ENCODE measurements at places on chromosomes 5 and 9.

DNA sequence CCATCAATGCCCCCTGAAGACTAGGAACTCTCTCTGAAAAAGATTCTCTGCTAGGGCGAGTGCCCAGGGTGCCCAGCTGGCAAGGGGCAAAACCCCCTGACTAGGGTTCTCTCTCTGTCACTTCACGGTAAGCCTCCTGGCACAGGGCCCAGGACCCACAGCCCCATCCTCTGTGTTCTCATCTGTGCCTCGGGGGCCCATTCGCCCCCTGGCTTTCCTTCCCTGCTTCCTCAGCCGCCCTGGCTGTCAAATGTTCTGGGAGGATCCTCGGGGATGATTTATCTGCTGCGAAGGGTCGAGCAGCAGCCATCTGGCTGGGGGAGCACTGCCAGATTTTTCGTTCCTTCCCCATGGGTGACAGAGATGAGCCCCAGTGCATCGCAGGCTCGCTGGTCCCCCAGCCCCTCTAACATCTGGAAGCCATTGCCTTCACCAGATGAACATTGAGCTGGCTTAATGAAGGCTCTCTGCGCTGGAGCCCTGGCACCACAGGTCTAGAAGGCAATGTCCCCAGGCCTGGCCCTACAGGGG, 24.2 kb downstream of the HMCN2 start:
- DNase-seq, result no peak

GRCh38 chr9:132006677-132007370, 72.8 kb downstream of the MED27 start:
- DNase-seq, result peak; percentile 76

GRCh38 chr9:114372921-114373448, 14.8 kb downstream of the AKNA start:
- no peak for DNase-seq

DNA sequence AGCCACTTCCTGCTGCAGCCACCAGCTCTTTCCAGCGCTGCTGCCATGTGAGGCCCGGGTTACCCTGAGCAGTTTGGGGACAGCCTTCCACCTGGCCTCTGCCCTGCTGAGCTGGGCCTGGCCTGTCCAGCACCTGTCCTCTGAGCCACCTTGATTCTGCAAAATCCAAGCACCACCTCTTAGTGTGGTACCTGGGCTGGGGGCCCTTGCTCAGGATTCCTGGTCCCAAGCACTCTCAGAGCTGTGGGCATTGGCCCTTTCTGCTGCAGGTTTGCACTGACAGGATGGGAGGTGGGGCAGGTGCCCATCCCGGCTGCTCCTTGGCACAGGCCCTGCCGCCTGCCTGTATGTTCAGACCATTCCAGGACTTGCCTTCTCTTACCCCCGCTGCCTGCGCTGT, 309.2 kb upstream of the IRX4 start:
- DNase-seq, result no peak

- no peak for DNase-seq
Measured at GRCh38 chr9:117987945-117988344, 283.7 kb downstream of the TLR4 start.

- DNase-seq, result no peak
Measured at GRCh38 chr9:37287317-37287716, 135.2 kb upstream of the GRHPR start.

DNA sequence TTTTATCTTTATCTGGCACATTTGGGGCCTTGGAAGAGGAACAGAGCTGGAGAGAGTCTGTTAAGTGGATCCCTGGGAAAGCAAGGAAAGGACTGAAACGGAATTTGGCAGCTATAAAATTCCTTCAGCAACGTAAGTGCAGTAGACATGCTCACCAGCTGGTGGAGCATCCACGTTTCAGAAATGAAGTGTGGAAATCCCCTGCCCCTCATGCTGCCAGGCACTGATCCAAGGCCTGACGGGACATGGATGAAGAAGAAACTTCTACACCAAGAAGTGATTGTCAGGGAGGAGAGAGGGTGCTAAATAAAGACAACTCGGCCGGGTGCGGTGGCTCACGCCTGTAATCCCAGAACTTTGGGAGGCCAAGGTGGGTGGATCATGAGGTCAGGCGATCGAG, 209.3 kb downstream of the ROR2 start:
- peak; percentile 64 for DNase-seq

GRCh38 chr9:122402403-122402871, 31.6 kb downstream of the PTGS1 start:
- peak; percentile 95 for DNase-seq

DNA sequence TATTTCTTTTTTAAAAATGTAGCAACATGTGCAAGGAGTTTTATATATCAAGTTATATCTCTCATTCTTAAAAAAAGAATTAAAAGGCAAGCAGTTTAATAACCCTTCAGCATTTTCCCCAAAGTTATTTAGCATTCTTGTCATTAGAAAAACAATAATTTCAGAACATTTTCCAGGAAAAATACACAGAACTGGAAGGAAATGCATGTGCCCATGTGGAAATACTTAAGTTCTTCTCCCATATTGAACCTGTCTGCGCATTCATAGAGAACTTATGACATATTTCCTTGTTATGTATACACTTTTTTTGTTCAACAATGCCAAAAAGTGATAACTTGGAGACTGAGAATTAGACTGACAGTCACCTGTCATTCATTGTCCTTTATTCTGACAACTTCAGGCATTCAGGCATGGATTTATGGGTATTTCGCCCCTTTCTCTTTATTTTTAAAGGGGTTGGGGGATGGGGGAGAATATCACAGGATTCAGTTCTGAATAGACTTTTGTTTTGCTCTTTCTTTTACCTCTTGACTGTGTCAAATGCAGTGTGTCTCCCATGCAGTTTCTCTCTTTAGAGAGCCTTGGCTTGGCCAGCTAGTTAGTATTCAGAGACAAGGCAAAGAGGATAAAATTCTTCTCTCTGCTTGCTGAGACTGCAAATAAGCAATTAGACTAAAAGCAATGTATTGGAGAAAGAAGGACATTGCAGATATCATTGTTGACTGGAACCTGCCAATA, 701.0 kb downstream of the NR2F1-AS1 start:
- DNase-seq, result no peak

GRCh38 chr9:76793784-76794431, 29.7 kb downstream of the PCA3 start:
- no peak for DNase-seq

DNA sequence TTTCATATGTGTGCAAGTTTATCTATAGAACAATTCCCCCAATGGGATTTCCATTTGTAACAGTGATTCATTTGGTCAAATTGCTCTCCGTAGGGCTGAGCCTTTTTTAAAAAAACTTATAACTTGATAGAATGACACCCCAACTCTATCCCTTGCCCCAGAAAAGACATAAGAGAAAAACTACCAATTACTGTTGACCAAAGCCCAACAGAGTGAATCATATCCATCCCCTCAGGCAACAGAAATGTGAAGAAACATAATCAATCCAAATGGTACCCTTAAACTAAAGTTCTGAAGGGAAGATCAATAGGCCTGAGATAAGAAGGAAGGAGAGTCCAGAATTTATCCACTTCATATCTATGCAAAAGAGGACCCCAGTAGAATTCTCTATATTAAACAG, 17.8 kb downstream of the TICAM2 start:
- DNase-seq, result no peak

DNA sequence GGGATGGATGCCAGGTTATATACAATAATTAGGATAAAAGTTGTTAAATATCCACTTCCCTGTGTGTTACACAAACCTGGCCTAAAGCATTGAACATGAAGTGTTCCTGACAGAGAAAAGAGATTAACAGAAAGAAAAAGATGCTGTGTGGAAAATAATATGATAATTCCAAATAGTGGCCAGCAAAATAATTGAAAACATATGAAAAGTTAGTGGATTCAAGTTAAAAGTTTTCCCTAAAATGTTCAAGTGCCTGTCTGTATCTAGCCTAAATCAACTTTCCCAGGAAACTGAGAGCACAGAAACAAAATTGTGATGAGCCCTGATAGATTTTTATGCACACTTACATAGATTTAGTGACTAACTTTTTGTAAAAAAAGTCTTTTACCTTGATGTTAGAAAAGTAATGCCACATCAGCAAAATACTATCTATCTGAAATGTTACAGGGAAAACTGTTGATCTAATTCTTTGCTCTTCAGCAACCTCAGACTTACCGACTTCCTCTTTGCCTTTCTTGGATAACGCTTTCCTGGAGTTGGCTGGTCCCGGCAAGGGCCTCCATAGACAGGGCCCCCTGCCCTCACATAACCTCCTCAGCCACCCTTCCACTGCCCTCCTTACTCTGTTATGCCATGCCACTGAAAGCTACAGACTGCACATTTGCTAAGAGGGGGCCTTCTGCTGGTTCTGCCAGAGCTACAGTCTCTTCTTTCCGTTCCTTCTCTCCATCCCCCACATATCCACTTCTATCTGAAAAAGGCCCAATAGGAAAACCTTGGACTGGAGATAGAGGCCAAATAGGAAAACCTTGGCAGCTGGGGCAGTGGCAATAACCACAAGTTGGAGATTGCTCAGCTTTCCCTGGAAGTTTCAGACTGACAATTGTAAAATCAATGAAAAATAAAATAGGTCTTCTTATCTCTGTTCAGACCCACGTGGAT, 44.4 kb downstream of the ZNF474 start:
- no peak for DNase-seq

DNA sequence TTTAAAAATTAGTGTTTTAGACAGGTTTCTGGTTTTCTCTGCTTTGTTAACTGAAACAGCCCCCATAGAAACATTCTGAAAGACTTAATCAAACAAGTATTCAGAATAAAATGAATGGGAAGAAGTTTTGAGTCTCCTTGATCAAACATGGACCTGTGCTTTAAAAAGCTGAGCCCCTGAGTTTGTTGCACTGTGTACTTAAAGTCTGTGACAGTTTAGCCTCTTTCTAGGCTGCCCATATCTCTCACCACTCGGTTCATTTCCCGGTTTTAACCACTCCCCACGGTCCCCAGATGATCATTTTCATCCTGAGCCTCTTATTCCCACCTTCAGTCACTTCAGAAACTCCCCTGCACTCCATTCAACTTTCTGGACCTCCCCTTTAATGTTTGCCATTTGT, 215.9 kb upstream of the DMRT1 start:
- no peak for DNase-seq

- DNase-seq, result no peak
Measured at GRCh38 chr5:158811350-158811749, 288.4 kb downstream of the EBF1 start.

GRCh38 chr5:131992370-131992769, 19.1 kb downstream of the ACSL6 start:
- DNase-seq, result no peak

- peak; percentile 63 for DNase-seq
Measured at GRCh38 chr9:3751125-3751758, 225.4 kb upstream of the RFX3 start.

DNA sequence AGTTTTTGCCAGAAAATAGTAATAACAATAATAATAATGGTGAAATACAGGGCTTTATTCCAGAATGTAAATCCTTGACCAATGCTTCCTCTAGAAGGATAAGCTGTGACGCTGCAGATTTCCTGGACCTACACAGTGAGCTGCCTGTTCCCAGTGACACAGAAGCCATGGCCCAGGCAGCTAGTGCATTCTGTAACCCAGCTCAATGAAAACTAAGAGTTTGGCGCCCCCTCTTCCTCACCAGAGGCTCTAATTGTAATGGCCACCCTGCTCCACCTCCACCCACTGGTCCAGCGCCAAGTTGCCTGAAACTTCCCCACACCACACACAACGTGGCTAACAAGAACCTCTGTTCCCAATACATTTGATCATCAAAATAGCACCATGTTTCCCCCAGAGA, 248.1 kb downstream of the CETN3 start:
- peak; percentile 46 for DNase-seq

DNA sequence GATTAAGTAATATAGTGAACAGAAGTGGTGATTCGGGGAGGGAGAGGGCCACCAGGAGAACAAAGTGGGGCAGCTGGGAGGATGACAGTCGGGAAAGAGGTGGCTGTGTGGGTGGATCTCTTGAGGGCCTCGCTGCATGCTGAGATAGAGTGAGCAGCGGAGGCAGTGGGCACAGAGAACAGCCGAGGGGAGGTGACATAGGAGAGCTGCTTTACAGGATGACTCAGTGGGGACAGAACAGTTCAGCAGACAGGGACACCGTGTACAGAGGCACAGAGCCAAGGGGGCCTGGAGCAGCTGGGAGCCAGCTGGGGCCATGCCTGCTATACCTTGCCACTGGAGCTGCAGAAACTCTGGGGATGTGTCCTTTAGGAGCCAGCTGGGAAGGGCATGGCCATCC, 273.9 kb downstream of the GADD45G start:
- DNase-seq, result peak; percentile 28

GRCh38 chr9:127742435-127743088, 7.5 kb upstream of the TOR2A start:
- DNase-seq, result peak; percentile 73

- DNase-seq, result no peak
Measured at GRCh38 chr5:2780421-2781171, 29.1 kb upstream of the IRX2 start.

GRCh38 chr9:77457916-77458592, 190.1 kb downstream of the GNA14 start:
- peak; percentile 68 for DNase-seq

- DNase-seq, result no peak
Measured at GRCh38 chr9:134568116-134568515, 73.5 kb upstream of the COL5A1 start.

- DNase-seq, result no peak
Measured at GRCh38 chr9:95494416-95495371, 22.1 kb downstream of the PTCH1 start.

- DNase-seq, result no peak
Measured at GRCh38 chr5:163104464-163104863, 332.9 kb upstream of the CCNG1 start.

GRCh38 chr9:127887792-127888191, 10.3 kb upstream of the AK1 start:
- no peak for DNase-seq

DNA sequence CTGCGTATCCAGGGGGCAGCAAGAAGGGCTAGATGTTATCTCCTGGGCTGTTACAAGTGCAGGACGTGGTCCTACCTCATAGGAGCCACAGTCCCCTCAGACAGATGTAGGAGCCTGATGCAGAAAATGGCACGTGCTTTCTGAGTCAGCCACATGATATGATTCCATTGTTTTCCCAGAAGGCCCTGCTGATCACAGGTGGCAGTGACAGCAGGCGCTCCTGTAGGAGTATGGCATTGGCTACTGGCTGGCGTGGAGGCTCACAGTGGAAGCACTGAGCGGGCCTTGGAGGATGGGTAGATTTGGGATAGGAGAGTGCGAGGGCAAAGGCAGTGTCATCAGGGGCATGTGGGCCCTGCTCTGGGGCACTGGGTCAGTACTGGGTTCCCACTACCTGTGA, 21.9 kb downstream of the USP20 start:
- DNase-seq, result no peak

- DNase-seq, result peak; percentile 56
Measured at GRCh38 chr9:13088720-13089427, 190.6 kb downstream of the MPDZ start.

GRCh38 chr5:111043712-111044506, 27.6 kb upstream of the TSLP start:
- peak; percentile 69 for DNase-seq

DNA sequence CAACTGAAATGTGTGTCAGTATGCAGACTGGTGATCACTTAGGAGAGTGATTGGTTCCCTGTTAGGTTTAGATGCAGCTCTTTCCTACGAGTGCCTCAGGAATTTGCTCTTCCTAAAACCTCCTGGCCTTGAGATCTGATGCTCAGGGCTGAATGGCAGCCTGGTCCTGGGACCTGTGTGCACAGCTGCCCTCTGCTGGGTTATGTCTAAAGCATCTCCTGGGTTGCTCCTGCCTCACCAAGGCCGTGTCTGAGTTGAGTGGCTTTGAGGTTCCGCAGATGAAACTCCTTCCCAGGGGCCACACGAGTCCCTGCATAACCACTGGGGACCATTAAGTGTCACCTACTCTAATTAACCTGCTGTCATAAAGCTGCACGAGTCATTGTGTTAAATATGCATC, 59.5 kb downstream of the MVB12B start:
- DNase-seq, result no peak

- DNase-seq, result no peak
Measured at GRCh38 chr9:73583576-73583975, 431.9 kb downstream of the ANXA1 start.

Measured in fibroblast of skin of right quadriceps (primary cell).